Mammary epithelial cell (primary cell): ENCODE measurements at places on chromosomes 12 and 14. TPM values are rescaled to one million over a fixed set of nuclear protein-coding genes. Genes with fewer than 3 reads are reported as not detected.

Gene LHX5
- total RNA-seq = 0.49 and 1.1 TPM in 2 replicates

Gene CYP27B1
- total RNA-seq = 36.4 and 42.1 TPM in 2 replicates

Gene ANKRD33
- total RNA-seq = not detected

Gene CCDC197
- total RNA-seq = not detected

DNA sequence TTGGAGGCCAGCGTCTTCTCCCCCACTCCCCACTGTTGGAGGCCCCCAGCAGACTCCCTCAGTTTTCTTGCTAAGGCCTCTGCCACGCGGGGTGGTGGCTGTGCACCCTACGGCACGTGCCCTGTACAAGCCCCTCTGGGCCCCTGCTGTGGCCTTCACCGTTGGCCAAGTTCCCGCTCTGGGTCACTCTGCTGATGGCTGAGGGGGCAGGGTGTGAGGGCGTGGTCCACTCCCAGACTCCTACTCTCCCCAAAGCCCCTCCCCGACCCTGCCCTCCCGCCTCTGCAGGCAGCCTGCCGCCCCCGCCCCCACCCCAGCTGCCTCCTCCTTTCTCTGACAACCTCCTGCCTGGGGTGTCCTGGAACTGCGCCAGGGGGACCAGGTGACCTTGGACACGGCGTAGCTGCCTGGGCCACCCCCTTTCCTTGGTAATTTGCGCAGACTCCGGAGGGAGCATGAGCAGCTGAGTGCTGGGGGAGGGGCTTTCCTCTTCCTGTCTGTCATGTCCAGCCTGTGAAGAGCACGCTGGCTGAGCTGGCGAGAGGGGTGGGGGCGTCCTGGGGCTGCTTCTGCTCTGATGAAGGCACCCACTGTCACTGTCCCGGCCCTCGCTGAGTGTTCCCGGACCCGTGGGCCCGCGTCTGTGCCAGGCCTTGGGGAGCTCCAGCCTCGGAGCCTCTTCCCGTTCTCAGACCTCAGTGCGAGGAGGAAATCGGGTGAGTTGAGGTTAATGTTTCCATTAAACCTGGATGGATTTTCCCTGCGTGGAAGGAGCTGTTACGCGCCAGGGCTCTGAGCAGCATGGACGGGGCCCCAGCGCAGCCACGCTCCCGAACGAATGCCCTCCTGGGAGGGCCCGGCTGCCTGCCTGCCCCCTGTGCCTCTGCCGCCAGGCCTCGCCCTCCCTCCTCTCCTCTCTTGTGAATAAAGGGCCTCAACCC lies 85.0 kb downstream of the KIF26A start:
- DNase-seq = no peak

DNA sequence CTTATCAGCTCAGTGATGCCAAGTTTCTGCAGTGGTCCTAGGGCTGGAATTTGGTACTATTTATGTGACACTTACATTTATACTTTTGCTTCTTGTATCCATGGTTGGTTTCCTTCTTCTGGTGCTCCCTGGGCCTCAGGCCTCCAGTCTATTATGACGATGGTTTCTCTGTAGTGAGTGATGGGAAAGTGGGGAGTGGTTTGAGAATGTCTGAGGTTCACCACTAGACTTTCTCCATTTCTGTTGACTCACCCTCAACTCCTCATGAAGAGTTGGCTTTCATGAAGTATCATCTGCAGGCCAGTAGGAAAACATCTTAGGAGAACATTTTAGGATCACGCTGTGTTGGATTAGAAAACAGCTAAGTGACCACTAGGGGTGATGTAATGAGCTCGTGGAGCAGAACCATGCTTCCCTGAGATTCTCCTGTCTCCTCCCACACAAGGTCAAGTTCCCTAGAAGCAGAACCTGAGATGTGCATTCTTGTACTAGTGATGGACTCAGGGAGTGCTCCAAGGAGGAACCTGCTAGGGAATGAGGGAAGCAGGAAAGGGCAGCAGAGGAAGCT lies 32.1 kb downstream of the RPH3A start:
- no peak for DNase-seq

DNA sequence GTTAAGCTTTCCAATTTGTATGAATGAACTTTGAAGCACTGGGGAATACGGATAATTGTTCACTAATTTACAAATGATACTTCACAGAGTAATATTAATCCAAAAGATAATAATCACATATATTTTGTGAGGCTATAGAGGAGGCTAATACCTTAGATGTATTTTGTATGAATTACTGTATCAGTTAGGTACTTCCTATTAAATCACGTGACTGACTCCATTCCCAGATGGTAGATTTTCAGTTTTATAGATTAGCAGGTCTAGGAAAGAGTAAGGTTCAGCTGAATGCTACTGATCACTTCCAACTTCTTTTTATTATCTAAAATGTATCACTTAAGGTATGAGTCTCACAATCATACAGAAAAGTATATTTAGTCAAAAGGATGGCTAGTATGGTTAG lies 133.6 kb downstream of the PDE3A start:
- DNase-seq = no peak

DNA sequence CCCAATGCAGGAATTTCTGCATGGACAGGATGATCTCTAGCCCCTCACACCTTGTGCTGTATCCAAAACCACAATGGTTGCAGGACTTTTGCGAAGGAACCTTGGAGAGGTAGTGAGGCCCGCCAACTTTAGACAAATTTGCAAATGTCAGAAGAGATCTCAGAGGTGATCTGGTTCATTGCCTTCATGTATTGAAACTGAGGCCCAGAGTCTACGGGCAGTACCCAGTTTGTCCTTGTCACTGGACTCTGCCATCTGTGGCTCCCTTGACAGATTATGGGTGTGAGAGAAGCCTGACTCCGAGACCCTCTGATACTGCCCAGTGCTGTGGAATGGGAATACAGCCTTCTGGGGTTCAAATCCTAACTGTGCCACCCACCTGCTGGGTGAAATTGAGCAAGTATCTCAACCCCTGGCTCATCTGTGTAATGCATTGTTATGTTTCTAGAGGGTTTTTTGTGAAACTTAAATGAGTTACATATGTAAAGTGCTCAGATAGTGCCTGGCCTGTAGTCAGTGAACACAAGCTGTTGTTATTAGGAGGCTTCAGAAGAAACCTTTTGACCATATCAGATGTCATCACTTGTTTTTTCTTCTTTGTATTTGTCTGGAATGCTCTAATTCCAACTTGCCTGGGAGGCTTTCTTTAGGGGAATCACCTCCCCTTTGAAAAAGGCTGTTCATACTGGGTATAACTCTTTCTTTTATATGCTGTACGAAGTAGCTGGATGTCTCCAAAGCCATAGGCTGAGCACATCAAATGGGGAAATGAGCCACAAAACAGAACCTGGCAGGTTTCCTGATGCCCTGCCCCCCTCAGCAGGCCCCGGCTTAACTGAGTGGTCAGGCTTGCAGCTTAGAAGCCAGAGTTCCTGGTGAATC lies 71.4 kb upstream of the SRSF5 start:
- DNase-seq = peak; percentile 52

GRCh38 chr12:108190529-108190928 lies 61.4 kb downstream of the WSCD2 start:
- DNase-seq = no peak

DNA sequence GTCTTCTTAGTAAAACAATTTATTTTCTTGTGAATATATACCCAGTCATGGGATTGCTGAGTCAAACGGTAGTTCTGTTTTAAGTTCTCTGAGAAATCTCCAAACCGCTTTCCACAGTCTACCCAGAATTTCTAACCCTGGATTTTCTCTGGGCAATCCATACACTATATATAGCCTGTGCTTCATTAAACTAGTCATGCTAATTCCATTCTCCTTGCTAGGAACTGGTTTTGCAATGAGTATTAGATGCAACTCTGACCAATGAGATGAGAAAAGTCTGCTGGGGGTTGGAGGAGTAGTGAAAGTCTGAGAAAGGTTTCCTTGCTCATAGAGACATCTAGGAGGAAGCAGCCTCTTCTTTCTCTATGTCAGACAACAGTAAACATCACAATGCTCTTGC lies 196.1 kb upstream of the CDKN3 start:
- peak; percentile 31 for DNase-seq

DNA sequence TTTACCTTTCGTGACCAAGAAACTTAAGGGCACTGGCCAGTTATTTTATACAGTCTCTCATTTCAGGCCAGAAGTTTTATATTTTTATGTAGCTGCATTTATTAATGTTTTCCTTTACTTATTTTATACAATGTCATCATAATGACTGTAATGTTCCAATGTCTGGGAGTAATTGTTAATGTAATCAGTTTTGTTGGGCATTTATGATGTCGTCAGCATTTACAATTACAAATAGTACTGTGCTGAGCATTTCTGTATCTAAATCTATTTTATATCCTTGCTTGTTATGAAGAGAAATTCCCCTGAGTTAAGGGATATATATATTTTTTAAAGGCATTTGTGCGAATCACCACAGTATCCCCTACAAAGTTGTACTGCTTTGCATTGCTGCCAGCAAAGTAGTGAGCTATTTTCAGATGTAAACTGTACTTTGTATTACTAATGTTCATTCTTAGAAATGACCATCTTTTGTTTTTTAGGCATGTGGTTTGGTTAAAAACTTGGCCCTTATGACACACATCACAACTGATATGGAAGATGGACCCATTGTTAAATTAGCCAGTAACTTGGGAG lies 74.4 kb downstream of the POLR3B start:
- DNase-seq = no peak

DNA sequence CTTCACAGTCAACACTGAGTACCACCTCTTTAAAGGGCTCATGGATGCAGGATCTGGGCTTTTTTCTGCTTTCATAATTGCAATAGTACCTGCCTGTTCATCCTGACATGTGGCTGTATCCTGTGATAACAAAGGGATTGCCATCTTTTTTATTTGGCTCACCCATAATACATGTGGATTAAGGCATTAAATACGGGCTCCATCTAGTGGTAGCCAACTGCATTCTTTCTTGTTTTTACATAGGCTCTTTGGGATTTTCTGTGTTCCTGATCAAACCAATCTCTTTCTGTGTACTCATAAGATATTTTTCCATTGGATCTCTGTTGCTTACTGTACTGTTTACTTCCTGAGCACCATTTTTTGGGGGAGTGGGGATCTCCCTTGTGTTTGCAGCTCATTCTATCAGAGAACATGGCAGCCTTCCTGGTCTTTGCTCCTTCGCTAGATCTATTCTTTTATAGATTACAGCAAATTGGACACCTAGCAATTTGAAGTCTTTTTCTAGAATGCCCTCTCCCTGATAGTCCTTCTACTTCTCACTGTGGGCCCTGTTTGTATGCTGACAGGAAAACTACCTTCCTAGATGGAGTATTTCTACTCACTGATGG lies 723.4 kb upstream of the MDGA2 start:
- peak; percentile 19 for DNase-seq

DNA sequence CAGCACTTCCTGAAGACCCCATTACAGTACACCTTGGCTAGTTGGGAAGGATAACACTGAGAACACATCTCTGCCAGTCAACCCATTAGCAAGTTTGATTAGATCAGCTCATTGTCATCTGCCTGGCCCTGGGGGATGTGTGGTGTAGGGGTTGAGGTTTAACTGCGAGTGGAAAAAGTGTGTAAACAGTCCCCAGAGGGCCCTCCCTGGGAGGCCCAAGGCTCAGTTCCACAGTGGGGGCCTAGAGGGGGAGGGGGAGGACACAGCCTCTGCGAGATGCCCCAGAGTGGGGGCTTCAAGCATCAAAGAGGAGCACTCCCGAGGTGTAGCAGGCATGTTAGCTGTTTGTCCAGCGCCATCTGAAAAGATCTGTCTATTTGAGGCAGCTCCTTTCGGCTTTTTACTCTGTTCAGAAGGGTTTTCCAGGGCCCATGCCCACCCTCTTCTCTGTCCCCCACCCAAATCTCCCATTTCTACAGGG lies 344 bp downstream of the LPAR5 start:
- no peak for DNase-seq

DNA sequence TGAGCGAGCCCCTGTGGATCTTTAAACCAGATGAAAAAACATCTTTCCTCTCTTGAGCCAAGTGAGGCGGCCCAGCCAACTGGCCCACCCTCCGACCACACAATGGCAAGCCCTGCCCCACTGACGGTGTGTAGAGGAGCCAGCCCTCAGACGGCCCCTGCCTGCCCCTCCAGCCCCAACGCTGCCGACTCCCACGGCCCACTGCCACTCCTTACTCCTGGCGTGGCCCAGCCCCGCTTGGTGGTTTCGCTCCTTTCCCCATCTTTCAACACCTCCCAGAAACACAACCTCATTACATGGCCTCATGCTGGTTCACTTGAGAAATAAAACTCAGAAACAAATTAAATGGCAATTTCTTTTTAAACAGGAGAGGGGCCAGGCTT lies 80.6 kb upstream of the DICER1 start:
- DNase-seq = no peak
